Kasumi-1 (cell line): ENCODE measurements at places on chromosomes 6 and 20.

- no peak for DNase-seq
Measured at GRCh38 chr6:75117701-75118100, 88.2 kb downstream of the COL12A1 start.

DNA sequence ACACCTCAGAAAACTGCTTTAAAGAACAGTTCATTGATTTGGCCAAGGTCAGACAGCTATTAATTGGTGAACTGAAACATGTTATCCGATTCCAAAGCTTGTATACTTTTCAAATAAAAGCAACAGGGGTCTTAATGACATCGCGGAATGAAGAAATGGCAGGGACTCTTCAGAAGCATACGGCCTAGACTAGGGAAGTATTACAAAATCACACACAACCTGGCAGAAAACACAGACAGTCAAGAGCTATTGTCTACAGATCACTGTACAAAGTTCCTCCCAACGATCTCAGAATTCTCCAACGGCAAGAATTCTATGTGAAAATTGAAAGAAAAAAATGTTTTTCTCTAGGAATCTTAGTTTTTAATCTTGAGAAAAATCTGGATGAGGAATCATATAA lies 105.5 kb downstream of the PTPRK start:
- DNase-seq = no peak

DNA sequence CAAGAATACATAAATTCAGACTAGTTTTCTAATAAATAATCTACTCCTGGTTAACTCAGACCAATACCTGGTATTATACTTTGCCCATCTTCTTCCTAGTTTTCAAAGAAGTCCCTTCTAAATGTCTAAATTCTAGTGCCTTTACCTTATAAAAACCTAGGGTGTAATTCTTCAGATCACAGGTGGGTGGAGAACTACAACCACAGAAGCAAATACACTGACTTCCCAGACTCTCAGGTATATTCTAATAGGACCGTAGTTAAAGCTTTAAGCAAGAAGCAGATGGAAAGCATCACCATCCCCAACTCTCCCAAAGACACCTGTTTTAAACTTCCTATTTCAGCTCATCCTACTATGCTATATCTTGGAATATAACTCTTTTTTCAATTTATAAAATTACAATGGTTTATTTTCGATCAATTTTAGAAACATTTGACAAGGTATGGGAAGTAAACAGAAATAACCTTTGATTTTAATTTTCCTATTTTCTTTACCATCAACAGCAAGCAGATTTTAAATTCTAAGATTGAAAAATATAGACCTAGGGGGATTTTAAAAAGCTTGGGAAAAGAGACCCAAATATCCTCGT lies 15.8 kb downstream of the MAN1A1 start:
- peak; percentile 23 for DNase-seq

GRCh38 chr20:9808166-9808565 lies 30.7 kb downstream of the PAK5 start:
- DNase-seq = no peak

DNA sequence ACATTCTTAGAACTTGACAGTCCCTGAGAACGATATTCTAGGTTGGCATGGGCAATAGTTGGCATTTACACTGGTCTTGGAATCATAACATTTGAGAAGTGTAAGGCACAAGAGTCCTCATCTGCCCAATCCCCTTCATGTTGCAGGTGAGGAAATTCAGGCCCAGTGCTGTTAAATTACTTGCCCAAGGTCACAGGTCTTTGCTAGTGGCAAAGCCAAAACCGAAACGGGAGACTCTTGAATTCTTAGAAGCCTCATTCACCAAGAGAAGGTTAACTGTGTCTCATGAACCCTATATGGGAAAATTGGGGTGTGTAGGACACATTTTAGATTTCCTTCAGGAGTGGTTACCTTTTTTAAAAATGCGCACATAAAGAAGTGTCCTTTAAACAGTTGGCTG lies 7.2 kb downstream of the E2F3 start:
- no peak for DNase-seq

GRCh38 chr6:15575357-15576033 lies 87.3 kb downstream of the DTNBP1 start:
- no peak for DNase-seq

DNA sequence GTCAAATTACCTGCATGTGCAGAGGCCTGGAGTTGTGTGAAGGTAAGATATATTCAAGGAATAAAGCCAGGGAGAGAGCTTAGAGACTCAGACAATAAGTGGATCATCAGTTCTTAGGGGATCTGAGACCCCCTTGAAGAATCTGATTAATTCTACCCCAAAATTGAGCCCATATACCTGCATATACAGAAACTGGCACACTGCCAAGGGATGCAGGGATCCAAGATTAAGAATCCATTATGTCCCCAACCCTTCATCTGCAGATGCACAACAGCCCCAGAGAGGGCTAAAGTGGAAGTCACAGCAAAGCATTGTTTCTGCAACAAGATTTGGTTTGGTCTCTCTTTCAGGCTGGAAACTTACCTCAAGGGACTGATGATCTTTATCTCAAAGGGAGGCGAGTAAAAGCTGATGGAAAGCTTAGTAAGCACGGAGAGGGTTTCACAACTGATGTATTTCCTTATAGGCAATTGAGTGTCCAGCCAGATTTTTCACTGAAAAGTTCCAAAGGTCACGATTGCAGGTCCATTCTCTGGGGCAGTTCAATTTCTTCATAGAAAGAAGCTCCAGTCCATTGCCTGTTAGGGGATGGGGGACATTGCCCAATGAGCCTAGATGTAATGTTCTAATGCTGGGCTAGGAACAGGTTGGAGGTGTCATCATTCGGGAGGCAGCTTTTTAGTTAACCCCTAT lies 20.9 kb upstream of the STK35 start:
- no peak for DNase-seq
